ENCODE measurements at places on chromosomes 7 and 10.

DNA sequence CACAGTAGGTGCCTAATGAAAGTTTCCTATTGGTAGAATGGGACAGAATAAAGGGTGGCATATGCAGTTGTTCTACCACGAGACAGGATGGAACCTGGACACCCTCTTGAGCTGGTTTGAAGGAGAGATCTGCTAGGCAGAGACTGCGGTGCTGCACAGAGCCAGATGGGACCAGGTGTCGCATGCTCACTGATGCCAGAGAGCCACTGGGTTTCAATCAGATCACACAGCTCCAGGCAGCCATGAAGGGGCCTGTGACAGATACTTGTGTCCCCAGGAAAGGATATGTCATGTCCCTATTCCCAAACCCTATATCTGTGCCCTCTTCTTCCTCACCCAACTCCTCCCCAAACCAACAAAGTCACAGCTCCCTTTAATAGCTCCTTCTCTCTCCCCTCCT is 235.7 kb downstream of the PRPF18 start:
- no peak for DNase-seq

- no peak for DNase-seq
Observed at GRCh38 chr7:158164101-158165095, 423.2 kb downstream of the PTPRN2 start.

- no peak for DNase-seq
Observed at GRCh38 chr7:2296832-2297231, 17.4 kb downstream of the SNX8 start.

GRCh38 chr7:150715293-150715692 is 1.1 kb upstream of the GIMAP1 start:
- peak; percentile 21 for DNase-seq

DNA sequence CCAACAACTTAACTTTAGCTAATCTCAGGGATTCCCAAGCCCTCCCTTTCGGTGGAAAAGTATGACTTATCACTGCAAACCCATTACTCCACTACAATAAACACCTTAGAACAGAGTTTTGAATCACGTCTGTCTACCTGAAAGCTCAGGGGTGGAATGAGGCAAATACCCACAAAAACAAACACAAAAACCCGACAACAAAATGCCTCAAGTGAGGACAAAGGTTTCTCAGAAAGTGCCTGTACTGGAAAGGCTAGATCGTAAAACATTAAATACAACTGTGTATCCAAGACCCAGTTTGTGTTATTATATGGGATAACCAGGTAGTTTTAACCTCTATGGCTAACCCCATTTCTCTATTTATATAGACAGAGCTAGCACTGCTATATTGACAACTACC is 26.0 kb downstream of the MKRN1 start:
- no peak for DNase-seq

- no peak for DNase-seq
Observed at GRCh38 chr10:52644373-52645186, 128.0 kb downstream of the MBL2 start.

GRCh38 chr10:120067427-120067826 is 174.9 kb downstream of the SEC23IP start:
- no peak for DNase-seq

GRCh38 chr10:78543749-78544362 is 510.2 kb downstream of the RPS24 start:
- no peak for DNase-seq

- no peak for DNase-seq
Observed at GRCh38 chr10:3978761-3979160, 193.8 kb upstream of the KLF6 start.

DNA sequence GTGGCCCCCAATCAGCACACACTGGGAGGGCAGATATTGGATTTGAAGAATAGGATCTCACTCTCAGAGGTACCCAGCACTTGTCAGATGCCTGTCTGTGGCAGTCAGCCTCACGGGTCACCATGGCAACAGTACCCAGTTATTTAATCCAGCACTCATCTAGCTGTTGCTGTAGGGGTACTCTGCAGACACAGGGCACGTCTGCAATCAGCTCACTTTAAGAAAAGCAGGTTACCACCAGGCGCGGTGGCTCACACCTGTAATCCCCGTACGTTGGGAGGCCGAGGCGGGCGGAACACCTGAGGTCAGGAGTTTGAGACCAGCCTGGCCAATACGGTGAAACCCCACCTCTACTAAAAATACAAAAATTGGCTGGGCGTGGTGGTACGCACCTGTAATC is 11.9 kb downstream of the SFXN4 start:
- no peak for DNase-seq

- DNase-seq: no peak
Observed at GRCh38 chr10:111125102-111125501, 48.3 kb downstream of the ADRA2A start.

DNA sequence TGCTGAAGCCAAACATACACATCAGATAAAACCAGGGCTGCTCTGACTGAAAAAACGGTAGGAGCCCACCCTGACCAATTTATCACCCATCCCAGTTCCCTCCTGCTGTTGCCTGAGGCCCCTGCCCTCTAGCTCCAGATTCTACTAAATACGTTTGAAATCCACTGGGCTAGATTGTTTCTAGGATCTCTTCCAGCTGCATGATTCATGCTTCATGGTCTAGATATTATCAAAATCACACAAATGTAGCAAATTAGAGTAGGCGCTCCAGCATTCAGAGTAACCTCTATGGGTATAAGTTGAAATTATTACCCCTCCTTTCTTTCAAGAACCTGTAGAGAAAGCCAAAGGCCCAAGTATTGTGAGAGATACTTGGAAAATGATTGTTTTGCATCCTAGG is 151.2 kb upstream of the FAM13C start:
- no peak for DNase-seq

DNA sequence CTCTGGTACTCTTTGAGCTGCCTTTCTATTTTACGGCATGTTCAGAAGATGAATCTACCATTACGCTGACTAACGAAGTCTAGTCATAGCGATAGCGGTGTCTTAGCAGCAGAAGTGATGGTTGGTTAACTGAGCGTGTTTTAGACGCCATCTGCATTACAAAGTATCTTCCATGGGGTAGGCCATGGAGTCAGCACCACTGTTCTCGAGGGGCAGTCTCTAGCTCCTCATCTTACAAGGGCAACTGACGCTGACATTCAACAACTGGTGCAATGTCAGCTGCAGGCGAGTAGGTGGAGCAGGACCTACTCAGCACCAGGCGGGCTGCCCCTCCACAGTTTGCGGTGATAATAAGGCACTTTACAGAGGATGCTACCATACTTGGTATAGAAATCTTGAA is 88.7 kb downstream of the ADARB2 start:
- DNase-seq: no peak

GRCh38 chr10:132391676-132392020 is 5.4 kb upstream of the PWWP2B start:
- peak; percentile 10 for DNase-seq

DNA sequence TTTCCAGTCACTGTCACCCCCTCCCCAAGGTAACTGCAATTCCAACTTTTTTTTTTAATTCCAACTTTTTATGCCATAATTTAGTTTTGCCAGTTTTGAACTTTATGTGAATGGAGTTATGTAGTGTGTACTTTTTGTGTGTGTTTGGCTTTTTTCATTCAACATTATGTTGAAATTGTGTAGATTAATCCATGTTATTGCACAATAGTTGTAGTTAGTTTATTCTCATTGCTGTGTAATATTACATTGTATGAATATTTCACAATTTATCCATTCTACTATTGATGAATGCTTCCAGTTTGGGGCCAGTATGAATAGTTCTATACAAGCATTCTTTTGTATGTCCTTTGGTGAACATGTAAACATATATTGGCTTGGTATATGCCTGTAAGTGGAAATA is 32.5 kb downstream of the MXI1 start:
- no peak for DNase-seq

DNA sequence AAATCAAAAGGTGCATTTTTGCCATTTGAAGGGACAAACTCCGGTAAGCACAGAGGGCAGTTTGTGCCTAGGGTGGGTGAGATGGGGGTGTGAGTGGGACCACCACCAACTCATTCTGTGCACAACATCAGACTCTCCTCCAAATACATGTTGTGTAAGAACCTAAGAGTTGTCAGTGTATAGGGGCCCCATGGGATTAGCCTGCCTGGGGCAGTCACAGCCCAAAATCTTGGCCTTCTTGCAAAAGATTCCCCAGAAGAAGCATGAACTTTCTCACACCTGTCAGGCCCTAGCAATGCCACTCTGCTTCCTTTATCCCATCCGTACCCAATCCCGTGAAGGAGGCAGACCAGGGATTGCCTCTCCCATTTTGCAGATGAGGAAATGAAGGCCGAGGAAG is 47.1 kb upstream of the NANOS1 start:
- no peak for DNase-seq

DNA sequence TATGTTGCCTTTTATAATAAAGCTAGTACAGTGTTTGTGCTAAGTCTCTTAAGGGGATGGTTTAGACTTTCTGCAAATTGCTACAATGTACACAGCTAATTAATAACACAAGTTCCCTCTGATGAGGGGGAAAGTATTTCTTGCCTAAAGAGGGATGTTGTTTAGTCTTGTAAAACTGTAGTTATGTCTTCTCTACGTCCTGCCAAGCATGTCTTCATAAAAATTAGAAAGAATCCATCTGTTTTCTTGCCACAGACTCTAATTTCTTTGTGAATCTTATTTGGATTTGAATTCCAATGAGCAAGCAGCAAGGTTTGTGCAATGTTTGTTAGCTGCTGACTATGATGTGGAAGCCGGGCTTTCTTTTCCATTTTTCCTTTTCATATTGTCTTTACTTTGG is 28.2 kb downstream of the ADARB2 start:
- no peak for DNase-seq

GRCh38 chr10:7589748-7590147 is 77.0 kb downstream of the ITIH5 start:
- no peak for DNase-seq

- DNase-seq: no peak
Observed at GRCh38 chr7:87747681-87748080, 119.5 kb downstream of the RUNDC3B start.

GRCh38 chr7:963236-964078 is 9.0 kb upstream of the ADAP1 start:
- no peak for DNase-seq

- DNase-seq: no peak
Observed at GRCh38 chr7:97623333-97623732, 108.6 kb upstream of the TAC1 start.

DNA sequence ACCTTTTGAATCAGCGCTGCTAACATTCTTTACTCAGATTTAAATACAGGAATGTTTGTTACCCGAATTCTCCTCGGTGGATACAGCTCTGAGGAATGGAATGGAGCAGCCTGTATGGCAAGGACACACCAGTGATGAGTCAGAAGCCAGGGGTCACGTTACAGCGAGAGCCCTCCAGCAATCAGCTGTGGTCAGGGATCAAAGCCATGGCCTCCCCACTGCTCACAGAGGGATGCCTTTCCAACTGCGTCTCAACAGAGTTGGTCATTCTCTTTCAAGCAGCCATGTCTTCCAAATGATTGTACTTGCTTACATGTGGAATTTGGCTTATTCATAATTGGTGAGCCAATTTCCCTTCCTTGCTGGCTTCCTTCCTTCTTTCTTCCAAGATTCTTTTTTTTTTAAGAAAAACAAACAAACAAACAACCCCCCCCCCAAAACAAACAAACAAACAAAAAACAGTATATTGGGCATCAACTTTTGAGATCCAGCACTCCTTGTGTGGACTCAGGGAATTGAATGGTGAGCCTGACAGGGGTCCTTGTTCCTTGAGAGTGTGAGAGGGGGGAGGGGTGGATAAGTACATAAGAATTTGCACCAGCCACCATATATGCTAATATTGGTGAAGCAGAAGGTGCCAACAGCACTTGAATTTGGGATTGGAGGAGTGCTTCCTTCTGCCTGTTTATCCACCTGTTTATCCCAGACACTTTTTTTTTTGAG is 100.2 kb downstream of the ATXN7L1 start:
- no peak for DNase-seq

GRCh38 chr7:20407585-20408466 is 77.1 kb downstream of the ITGB8 start:
- no peak for DNase-seq

DNA sequence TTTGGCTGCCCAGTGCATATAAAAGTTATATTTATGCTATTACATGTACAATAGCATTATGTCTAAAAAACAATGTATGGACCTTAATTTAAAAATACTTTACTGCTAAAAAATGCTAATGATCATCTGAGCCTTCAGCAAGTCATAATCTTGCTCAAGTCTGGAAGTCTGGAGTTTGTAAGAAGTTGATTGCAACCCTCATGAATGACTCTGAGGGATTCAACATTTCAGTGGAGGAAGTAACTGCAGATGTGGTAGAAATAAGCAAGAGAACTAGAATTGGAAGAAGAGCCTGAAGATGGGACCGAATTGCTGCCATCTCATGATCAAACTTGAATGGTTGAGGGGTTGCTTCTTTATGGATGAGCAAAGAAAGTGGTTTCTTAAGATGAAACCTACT is 13.0 kb upstream of the ADAMTS14 start:
- no peak for DNase-seq

- DNase-seq: no peak
Observed at GRCh38 chr10:118581340-118581739, 14.1 kb downstream of the PRLHR start.

DNA sequence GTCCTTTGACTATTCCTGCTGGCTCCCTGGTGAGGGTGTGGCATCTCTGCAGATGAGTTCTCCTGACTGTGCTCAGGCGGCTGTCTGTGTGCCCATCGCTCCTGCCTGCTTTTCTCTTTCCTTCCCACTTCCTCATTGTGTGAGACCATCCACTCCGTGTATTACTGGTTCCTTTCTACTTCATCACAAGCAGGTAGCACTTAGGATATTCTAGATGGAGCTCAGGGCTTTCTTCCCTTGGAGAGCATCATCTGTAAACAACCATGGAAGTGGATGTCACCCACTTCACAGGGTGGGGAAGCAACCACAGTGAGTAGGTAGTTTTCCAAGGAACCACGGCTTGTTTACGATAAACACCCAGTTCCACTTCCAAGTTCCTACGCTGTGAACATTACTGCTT is 15.7 kb downstream of the DNAJB6 start:
- DNase-seq: no peak

GRCh38 chr7:69126896-69127479 is 471.3 kb upstream of the AUTS2 start:
- DNase-seq: no peak

GRCh38 chr10:17134737-17135260 is 5.2 kb upstream of the CUBN start:
- no peak for DNase-seq

Data from CD4-positive, alpha-beta T cell treated with Interleukin-15 for 1 hour (primary cell).